Stimulated activated CD4-positive, alpha-beta T cell treated with anti-CD3 and anti-CD28 coated beads, Interleukin-15, amount 100 ng/mL, for 48 hours (primary cell): ENCODE measurements at places on chromosomes 16 and 17.
A peak's percentile ranks its signal among the peaks of the same experiment; 100 is the strongest.

GRCh38 chr17:20085283-20085845 lies 76.2 kb downstream of the SPECC1 start:
- DNase-seq = no peak

DNA sequence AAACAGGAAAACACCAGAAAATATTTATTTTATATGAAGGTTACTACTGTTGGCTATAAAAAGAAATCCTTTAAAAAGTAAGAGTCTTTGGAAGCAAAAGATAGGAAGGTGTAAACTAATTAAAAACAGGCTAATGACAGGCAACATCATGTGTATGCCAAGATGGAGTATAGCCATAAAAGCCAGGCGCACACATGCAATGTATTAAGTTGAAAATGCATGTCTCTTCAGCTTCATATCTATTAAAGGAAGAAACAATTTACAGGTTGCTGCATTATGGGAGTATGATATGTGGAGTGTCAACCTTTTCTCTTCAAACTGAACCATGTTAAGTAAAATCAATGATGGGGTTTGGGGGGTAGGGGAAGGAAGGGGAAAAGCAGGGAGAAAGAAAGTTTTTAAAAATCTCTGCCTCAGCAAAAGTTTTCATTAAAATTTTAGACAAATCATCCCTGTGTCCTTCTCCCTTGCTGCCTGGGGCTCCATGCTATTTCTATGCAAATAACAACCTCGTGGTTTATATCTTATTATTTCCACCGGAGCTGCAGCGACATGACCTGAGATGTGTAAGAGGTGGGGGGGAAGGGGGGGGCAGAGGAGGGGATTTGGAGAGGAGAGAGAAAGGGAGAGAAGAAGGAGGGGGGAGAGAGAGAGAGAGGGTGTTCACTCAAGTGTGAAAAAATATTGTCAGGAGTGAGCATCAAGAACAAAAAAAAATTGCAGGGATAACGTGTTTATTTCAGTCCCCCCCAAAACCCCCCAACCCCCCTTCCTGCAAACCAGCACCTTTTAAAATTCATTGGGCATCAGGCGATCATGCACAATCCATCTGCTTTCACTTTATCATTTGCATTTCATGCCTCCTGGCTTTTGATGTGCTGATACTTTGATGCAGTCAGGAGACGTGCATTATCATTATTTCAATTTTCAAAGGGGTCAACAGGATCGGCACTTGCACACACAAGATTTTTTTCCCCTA lies 197.6 kb downstream of the AATF start:
- no peak for DNase-seq

- no peak for DNase-seq
Observed at GRCh38 chr17:13055131-13055530, 37.3 kb upstream of the ELAC2 start.

DNA sequence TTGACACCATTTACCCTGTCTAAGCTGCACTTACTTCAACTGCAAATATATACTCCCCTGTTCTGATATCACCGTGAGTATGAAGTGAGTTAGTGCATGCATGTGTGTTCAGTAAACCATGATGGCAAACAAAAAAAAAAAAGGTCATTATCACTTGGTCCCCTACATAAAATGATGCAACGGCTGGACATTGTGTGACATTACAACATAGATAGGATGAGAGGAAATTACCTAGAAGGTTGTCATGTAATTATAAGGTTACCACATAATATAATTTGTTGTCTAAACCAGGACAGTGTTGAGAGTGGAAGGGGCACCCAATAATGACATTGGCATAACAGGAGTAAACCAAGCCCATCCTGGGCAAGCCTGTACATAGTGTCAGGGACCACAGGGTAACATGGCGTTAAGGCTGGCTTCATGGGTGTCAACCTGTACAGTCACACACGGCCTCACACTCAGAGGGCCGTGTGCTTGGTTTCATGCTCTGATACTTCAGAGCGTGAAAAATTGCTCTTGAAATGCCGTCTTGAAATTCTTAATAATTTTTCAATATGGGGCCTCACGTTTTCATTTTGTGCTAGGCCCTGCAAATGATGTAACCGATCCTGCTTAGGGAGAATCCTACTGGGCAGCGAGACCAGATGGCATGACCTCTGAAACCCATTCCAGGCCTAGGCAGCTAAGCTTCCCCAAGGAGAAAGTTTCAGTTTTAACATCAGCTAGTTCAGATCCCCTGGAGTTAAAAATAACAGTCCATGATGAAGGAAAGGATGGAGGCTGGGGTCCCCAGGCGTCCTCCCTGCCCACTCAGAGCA lies 106.1 kb downstream of the AXIN2 start:
- DNase-seq = no peak

- DNase-seq = no peak
Observed at GRCh38 chr16:89455178-89455577, 35.2 kb downstream of the ANKRD11 start.

DNA sequence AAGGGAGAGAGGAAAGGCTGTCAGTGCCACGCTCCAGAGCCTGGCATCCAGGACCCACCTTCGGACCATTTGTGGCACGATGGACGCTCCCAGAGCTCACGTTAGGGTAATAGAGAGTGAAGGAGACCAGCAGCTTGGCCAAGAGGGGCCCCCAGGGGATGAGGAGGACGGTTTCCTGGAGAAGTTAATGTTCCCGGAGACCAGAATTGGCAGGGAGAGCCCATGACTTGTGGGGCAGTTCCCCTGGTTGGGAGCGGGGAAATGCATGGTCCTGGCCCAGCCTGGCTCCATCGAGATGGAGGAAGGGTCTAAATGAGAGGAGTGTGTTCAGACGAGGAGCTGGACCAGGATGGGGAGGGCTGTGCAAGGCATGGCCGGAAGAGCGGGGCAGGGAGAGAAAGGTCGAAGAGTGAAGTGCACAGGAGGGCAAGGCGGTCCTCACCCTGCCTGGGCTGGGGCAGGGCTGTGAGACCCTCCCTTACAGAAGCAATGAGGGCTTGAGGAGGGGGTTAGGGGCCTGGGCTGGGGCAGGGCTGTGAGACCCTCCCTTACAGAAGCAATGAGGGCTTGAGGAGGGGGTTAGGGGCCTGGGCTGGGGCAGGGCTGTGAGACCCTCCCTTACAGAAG lies 2.9 kb upstream of the HIC1 start:
- no peak for DNase-seq

DNA sequence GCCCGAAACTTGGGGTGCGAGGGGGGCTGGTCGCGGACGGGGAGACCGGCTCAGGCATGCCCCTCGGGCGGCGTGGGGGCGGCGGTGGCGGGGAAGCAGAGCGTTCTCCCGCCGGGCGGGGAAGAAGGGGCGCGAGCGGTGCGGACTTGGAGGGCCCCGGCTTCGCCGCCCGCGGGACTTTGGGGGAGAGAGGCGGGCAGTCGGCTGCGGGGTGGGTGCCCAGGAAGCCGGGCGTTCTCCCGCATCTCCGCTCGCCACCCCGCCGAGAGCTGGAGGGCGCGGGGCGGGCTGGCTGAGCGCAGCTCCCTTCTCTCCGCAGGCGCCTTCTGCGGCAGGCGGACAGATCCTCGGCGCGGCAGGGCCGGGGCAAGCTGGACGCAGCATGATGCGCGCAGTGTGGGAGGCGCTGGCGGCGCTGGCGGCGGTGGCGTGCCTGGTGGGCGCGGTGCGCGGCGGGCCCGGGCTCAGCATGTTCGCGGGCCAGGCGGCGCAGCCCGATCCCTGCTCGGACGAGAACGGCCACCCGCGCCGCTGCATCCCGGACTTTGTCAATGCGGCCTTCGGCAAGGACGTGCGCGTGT lies 772 bp downstream of the NTN1 start:
- no peak for DNase-seq

GRCh38 chr17:7841915-7842379 lies 7.9 kb downstream of the KDM6B start:
- peak; percentile 76 for DNase-seq

DNA sequence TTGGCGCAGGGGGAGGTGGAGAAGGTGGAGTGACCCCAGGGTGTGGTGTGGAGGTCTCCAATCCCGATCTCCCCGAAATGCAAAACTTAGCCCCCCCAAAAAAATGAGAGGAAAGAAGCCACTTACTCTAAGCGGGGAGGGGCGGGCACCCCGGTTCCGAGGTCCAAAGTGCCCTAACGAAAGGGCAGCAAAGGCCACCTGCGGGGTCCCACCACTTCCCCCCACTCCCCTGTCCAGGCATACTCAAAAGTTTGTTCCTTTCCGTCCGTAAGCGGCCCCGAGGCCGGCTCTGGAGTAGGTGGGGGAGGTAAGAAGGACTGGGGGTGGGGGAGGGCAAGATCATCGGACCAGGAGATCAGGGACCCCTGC lies 1.1 kb downstream of the TOX3 start:
- no peak for DNase-seq

- no peak for DNase-seq
Observed at GRCh38 chr17:79792984-79793923, 3.6 kb downstream of the CBX8 start.

- DNase-seq = no peak
Observed at GRCh38 chr16:20411055-20411454, 1.7 kb downstream of the ACSM5 start.

DNA sequence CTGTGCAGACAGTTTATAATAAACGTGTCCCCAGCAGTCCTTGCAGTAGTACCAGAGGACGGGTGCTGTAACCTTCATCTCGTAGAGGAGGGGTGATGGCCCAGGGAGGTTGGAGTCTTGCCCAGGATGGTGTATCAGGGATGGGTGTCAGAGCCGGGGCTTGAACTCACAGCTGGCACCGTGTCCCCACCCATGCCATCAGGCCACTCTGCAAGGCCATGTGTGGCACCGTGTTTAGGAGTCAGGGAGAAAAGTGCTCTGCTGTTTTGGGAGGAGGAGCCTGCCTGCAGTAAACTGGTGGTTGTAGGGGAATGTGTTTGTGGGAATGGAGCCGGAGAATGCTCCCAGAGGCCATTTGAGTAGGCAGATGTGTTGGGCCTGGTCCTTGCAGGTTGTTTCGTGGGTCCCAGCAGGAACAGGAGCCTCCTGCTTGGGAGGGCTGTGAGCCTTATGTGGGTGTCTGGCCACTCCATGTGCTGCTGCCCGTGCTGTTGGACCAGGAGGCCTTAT lies 1.7 kb downstream of the ADORA2B start:
- DNase-seq = no peak
